ENCODE measurements at places on chromosomes 12 and 14. TPM values are rescaled to one million over a fixed set of nuclear protein-coding genes. Genes with fewer than 3 reads are reported as not detected.

RTN1 gene
- total RNA-seq = not detected

BEGAIN gene
- 2.3 TPM for total RNA-seq

DNA sequence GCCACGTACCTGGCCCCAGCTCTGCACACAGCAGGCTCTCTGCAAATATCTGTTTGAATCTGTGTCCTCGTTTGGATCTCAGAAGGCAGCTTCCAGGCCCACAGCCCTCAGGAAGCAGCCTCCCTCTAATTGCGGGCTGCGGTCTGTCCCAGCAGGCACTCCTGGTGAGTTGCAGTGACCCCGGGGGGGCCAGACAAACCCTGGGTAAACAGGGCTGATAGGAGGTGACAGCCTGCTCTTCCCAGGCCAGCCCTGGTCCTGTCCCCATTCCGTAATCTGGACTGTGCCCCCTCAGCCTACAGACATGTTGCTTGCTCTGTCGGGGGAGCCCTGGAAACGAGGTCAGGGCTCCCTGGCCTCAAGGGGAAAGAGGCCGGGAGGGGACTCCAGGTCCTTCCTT is 2.0 kb downstream of the FOXN4 start:
- no peak overlapping the region for H3K27ac ChIP-seq
- peaks cover 54% of the 10 kb centered on the region for H3K27me3 ChIP-seq
- H3K4me3 ChIP-seq = no peak overlapping the region
- H3K36me3 ChIP-seq = no peaks in the 10 kb centered on the region
- no peak for DNase-seq

GRCh38 chr12:69679119-69679518 is 20.0 kb downstream of the BEST3 start:
- no peaks in the 10 kb centered on the region for H3K4me1 ChIP-seq
- H3K4me3 ChIP-seq = no peak overlapping the region
- H3K27ac ChIP-seq = no peak overlapping the region
- no peak for DNase-seq

DNA sequence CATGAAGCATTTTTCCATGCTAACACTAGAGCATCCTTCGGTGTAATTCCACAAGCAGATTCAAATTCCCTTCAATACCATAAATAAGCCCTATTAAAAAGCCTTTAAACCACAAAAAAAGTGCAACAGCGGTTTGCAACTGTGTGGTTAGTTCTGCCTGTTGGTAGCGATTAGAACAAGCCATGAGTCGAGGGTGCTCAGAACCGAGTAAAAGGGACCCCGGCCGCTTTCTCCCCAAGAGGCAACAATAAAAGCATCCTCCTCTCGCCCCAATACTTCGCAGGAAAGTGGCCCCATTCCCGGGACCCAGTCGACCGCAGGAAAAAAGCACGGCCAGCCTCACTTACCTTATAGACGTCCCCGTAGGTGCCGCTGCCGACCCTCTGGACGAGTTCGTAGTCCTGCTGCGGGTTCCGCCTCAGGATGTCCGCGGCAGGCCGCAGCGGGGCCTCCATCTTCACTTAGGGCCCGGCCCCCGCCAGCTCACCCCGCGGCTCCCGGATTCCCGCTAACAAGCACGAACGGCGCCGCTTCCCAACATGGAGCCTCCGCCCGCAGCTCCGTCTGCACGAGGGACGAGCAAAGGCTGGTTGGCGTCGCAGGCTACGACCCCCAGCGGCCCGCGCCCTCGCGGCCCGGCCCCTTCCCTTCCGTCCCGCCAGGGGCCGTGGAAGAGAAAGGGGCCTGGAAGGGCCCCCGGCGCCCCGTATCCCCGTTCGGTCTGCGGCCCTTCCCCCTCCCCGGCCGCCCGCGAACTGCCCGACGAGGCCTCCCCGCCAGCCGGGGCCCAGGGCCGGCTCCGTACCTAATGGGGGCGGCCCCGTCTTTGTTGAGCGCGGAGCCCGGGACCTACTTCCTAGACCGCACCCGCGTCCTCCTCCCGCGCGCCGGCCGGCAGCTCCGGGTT is 521 bp downstream of the MAP4K5 start:
- DNase-seq = peak; percentile 68
- peaks cover 3% of the 10 kb centered on the region for H3K36me3 ChIP-seq
- no peaks in the 10 kb centered on the region for H3K27me3 ChIP-seq
- H3K4me1 ChIP-seq = peaks cover 31% of the 10 kb centered on the region

OR11H7 gene
- not detected for total RNA-seq

- peaks cover 8% of the 10 kb centered on the region for H3K36me3 ChIP-seq
- peak overlapping the region; percentile 57 for H3K27ac ChIP-seq
- no peaks in the 10 kb centered on the region for H3K27me3 ChIP-seq
- peaks cover 66% of the 10 kb centered on the region for H3K4me1 ChIP-seq
- DNase-seq = no peak
Observed at GRCh38 chr12:92111256-92111655, 34.4 kb downstream of the BTG1 start.

AGAP2 gene
- total RNA-seq = 68.3 TPM

NKX2-1 gene
- not detected for total RNA-seq

- DNase-seq = no peak
- no peaks in the 10 kb centered on the region for H3K36me3 ChIP-seq
- H3K27me3 ChIP-seq = no peaks in the 10 kb centered on the region
- H3K4me3 ChIP-seq = no peak overlapping the region
Observed at GRCh38 chr12:50955697-50956096, 3.4 kb downstream of the HIGD1C start.

GRIP1 gene
- total RNA-seq = 0.34 TPM

DRAM1 gene
- total RNA-seq = 4.1 TPM

DNA sequence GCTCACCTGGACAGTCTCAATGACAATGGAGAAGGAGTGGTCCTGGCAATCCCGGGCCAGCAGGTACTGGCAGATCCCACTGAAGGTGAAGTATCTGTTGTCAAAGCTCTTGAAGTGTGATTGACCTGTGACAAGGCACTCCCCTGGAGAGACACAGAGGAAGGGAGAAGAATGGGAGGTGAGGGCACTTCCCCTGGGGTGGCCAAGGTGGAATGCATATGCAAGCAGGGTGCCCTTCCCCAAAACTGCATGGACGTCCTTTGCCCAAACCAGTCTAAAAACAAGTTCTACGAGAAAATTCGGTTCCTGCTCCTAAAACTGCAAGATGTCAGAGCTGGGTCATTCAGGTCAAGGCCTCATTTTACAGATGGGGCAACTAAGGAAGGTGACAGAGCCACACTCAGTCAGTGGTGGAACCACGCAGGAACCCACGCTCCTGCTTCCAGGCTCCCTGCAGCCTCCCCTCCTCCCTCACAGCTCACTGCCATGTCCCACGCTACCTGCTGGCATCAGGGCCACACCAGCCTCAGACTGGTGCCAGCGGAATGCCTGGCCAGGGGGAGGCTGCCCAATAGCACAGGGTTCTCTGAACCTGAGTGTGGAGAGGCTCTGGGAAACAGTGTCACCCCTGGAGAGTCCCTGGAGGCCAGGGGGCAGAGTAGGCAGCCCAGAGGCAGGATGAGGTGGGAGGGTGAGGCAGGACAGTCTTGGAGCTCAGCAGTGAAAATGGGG is 59.2 kb downstream of the VWF start:
- H3K36me3 ChIP-seq = no peaks in the 10 kb centered on the region
- peaks cover 10% of the 10 kb centered on the region for H3K4me1 ChIP-seq
- no peak overlapping the region for H3K27ac ChIP-seq
- H3K4me3 ChIP-seq = no peak overlapping the region

DNA sequence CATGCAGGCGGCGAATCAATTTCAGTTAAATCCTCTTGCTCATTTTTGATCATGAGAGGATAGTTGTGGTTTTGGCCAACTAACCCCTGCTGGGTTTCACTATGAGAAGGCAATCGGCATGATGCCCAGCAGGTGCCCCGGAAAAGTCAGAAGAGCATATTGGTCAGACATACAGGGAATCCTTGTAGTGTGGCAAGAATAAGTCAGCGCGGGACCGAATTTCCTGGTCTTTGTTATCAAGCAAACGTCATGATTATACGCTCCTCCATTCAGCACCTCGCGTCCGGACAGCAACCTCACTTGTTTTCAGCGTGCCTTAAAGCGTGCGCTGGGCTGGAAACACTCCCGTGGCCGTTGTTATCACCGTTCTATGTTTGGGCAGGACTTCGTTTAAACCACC is 1.8 kb downstream of the TBC1D30 start:
- H3K4me1 ChIP-seq = peaks cover 10% of the 10 kb centered on the region
- DNase-seq = peak; percentile 65
- no peak overlapping the region for H3K27ac ChIP-seq
- no peaks in the 10 kb centered on the region for H3K36me3 ChIP-seq

- H3K27ac ChIP-seq = no peak overlapping the region
- H3K27me3 ChIP-seq = no peaks in the 10 kb centered on the region
- no peak overlapping the region for H3K4me3 ChIP-seq
- H3K36me3 ChIP-seq = no peaks in the 10 kb centered on the region
- DNase-seq = no peak
Observed at GRCh38 chr12:84183576-84183975, 729.0 kb downstream of the SLC6A15 start.

RBP5 gene
- total RNA-seq = 0.58 TPM

- peaks cover 4% of the 10 kb centered on the region for H3K27me3 ChIP-seq
- H3K36me3 ChIP-seq = peaks cover 7% of the 10 kb centered on the region
- H3K4me3 ChIP-seq = no peak overlapping the region
- peak overlapping the region; percentile 43 for H3K27ac ChIP-seq
- peaks cover 30% of the 10 kb centered on the region for H3K4me1 ChIP-seq
- no peak for DNase-seq
Observed at GRCh38 chr12:55746174-55746912, 3.4 kb downstream of the GDF11 start.

TBC1D30 gene
- total RNA-seq = 0.17 TPM

Measured in activated naive CD8-positive, alpha-beta T cell treated with anti-CD3 and anti-CD28 coated beads, Interleukin-2, amount 10 ng/mL, durations not matched to agents 7 days and 5 days (primary cell).